ENCODE measurements at places on chromosomes 1 and 21.

DNA sequence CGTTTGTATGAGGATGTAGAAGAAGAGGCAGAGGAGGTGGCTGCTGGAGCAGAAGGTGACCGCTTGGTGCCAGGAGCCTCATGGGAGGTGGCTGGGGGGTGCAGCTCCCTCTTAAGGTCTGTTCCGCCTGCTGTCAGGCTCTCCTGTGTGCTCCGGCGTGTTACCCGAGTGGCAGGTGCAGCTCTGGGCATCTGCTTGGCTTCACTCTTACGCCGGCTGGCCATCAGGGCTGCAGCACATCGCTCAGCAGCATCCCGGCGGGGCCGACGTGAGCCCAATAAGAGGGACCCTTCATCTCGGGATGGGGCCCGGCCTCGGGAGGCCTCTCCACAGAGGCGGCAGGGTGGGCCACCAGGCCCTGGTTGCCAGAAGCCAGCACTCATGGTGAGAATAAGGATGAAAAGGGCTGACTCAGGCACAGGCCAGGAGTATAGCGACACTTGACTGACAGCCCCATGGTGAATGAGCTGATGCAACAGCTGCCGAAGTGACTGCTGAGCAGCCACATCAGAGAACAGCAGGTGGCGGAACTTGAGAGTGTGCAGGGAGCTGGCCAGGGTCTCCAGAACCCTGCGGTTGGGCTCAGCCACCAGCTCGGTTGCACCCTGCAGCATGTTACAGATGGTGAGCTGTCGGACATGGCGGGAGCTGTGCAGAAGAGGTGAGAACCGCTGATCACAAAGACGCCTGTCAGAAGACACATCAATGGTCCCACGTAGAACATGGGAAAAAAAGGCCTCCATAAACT, 17.5 kb downstream of the LRRC41 start:
- no peak for DNase-seq

GRCh38 chr1:196877964-196878363, 9.9 kb upstream of the CFHR4 start:
- DNase-seq = no peak

DNA sequence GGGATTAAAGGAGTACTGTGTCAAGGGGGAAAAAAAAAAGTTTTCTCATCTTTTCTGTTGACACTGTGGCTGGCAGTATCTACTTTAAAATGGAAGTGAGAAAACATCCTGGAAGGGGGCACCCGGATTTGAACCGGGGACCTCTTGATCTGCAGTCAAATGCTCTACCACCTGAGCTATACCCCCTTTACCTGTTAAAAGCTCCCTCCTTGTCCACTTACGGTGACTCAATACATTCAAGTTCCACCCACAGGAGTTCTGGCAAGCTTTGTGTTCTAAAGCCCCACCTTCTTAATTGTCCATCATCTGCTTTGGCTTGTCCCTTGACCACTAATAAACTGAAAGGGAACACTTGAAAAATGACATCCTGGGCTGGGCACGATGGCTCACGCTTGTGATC, 68.2 kb downstream of the FNBP1L start:
- no peak for DNase-seq

GRCh38 chr21:16912075-16912474, 600.8 kb upstream of the CXADR start:
- no peak for DNase-seq

- no peak for DNase-seq
These were observed 2.8 kb upstream of the ZC3H12A start for GRCh38 chr1:37471345-37472231.

DNA sequence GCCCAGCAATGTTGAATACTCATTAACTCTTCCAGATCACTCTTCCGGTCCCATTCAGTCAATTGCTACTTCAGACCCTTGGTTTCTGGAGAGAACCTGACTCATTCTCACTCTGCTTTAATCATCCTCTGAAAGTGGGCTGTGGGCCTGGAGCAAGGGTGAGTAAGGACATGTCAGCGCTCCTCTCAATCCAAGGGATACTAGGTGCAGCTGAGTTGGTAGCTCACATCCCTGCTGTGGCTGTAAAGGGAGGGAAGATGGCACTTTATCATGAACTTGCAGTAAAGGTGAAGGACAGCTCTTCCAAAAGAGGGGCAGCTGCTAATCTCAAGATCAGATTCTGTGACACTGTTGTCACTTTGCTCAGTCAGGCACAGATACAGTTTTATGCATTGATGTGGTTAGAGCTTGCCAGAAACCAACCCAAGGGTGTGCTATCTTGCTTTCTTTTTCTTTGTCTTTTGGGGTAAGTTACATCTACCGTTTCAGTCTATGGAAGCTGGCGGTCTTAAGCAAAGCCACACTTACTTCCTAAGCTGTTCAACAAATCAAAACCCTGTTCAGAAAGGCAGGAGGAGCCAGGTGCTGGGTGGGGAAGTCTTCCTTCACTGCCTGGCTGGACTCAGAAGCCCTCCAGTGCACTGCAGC, 26.5 kb upstream of the NTPCR start:
- no peak for DNase-seq

DNA sequence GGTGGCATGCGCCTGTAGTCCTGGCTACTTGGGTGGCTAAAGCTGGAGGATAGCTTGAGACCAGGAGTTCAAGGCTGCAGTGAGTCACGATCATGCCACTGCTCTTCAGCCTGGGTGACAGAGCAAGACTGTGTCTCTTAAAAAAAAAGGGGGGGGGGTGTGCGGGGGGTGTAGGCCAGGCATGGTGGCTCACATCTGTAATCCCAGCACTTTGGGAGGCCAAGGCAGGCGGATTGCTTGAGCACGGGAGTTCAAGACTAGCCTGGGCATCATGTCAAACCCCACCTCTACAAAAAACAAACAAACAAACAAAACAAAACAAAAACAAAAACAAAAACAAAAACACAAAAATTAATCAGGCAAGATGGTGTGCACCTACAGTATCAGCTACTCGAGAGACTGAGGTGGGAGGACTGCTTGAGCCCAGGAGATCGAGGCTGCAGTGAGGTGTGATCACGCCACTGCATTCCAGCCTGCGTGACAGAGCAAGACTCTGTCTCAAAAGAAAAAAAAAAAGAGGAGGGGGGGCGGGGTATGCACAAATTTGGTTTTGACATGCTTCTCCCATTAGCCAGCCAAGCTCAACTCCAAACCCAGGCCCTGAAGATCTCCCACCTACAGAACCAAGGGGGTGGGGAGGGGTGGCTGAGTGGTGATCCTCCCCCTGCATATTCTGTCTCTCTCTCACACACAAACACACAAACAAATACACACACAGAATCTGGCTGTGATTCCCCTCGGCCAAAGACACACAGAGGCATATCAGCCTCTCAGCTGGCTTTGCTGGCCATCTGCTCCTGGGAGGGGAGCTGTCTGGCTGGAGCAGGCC, 3.1 kb downstream of the PTAFR start:
- DNase-seq = no peak

All from stimulated activated naive B cell treated with anti-CD40 and anti-IgM and Interleukin-4, amounts not matched to agents 10 μg/mL and 1 μg/mL and 100 μg/mL, for 72 hours (primary cell).